ENCODE measurements at places on chromosomes 2 and 18. TPM values are rescaled to one million over a fixed set of nuclear protein-coding genes. Genes with fewer than 3 reads are reported as not detected.

Gene SCN3A
- total RNA-seq, result 0.05 TPM

Gene IL36RN
- total RNA-seq, result not detected

Gene VSNL1
- not detected for total RNA-seq

Gene PLGLB1
- 2.2 TPM for total RNA-seq

Gene COL4A4
- total RNA-seq, result 3.4 TPM

Gene ABCB11
- not detected for total RNA-seq

Gene REG3A
- total RNA-seq, result not detected

DNA sequence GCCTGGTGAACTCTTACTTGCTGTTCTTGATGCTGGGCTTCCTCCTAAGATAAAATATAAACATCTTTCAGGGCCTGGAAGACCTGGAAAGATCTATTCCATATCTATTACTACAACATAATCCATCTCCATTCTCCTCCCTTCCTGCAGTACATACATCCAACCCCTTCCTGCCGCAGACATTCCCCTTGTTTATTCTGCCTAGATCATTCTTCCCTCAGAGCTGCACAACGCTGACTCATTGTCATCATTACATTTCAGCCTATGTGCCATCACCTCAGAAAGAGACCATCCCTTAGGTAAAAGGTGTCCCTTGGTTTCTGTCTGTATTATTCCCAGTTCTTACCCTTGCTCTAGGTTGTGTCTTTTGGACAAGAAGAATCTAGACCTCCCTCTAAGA is 2.5 kb upstream of the CDH7 start:
- no peak overlapping the region for H3K4me3 ChIP-seq
- DNase-seq, result no peak
- no peaks in the 10 kb centered on the region for H3K36me3 ChIP-seq
- H3K27me3 ChIP-seq, result no peaks in the 10 kb centered on the region
- no peaks in the 10 kb centered on the region for H3K4me1 ChIP-seq

DNA sequence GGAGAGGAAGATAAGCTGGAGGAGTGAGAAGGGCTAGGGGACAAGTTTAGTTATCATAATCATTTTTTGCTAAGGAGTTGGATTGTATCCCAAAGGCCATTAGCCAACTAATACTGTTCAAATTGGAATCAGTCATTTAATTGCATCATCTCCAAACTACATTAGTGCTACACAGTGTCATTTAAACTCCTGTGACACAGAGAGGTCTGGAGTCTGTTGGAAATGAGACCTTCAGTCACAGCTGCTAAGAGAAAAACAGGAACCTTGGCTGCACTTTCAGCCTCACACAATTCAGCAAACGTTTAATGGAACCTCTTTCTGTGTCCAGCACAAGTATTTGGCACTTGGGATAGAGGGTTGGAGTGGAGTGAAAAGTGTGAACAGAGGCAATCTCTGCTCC is 175.5 kb upstream of the MGAT5 start:
- no peak overlapping the region for H3K27ac ChIP-seq
- no peaks in the 10 kb centered on the region for H3K27me3 ChIP-seq
- H3K4me3 ChIP-seq, result no peak overlapping the region
- H3K4me1 ChIP-seq, result no peaks in the 10 kb centered on the region
- no peak for DNase-seq
- no peaks in the 10 kb centered on the region for H3K36me3 ChIP-seq

GRCh38 chr2:149492923-149493322 is 94.7 kb downstream of the MMADHC start:
- no peak for DNase-seq
- no peaks in the 10 kb centered on the region for H3K4me1 ChIP-seq
- H3K27me3 ChIP-seq, result no peaks in the 10 kb centered on the region
- H3K36me3 ChIP-seq, result no peaks in the 10 kb centered on the region

DNA sequence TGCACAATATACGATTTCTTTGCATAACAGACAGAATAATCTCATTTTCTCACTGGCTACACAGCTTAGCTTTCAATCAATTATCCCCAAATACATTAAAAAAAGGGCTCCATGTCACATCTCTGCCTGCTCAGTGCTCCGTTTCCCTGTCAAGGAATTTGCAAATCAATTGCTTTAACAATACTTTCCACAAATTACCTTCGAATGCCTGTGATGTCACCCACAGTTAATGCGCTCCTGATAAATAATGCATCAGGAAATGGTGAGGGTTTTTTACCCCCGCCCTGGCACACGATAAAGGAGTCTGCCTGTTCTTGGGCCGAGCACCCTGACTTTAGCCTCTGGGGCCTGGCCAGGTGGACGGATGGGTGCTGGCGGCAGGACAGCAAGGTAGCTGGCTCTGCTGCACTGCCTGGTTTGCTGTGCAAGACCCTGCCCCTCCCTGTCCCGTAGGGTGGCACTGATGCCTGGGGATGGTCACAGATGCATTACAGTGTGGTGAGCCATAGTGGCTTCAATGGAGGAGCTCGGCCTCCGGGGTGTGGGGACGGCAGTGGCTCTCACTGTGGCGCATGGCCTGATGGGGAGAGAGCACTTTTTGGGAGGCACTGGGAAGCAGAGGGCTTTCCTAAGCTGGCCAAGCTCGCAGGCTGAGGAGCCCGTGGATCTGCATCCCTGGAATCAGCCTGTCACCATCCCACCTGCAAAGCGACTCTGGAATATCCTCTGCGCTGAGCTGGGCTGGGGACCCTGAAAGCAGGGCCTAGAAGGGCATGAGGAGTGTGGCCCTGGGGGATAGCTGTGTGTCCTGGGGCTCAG is 88.3 kb upstream of the HS6ST1 start:
- H3K27ac ChIP-seq, result no peak overlapping the region
- no peak for DNase-seq
- no peaks in the 10 kb centered on the region for H3K4me1 ChIP-seq
- H3K4me3 ChIP-seq, result no peak overlapping the region

GRCh38 chr2:169906731-169907130 is 79.5 kb downstream of the UBR3 start:
- H3K4me3 ChIP-seq, result no peak overlapping the region
- peaks cover 4% of the 10 kb centered on the region for H3K36me3 ChIP-seq
- H3K4me1 ChIP-seq, result no peaks in the 10 kb centered on the region

GRCh38 chr2:238019962-238020361 is 40.8 kb upstream of the SCLY start:
- DNase-seq, result no peak
- no peak overlapping the region for H3K4me3 ChIP-seq
- H3K27me3 ChIP-seq, result no peaks in the 10 kb centered on the region
- H3K36me3 ChIP-seq, result no peaks in the 10 kb centered on the region

- H3K4me3 ChIP-seq, result no peak overlapping the region
- no peaks in the 10 kb centered on the region for H3K4me1 ChIP-seq
- no peak overlapping the region for H3K27ac ChIP-seq
- DNase-seq, result no peak
- peaks cover 10% of the 10 kb centered on the region for H3K27me3 ChIP-seq
Measured at GRCh38 chr18:50750546-50750945, 69.3 kb downstream of the MRO start.

DNA sequence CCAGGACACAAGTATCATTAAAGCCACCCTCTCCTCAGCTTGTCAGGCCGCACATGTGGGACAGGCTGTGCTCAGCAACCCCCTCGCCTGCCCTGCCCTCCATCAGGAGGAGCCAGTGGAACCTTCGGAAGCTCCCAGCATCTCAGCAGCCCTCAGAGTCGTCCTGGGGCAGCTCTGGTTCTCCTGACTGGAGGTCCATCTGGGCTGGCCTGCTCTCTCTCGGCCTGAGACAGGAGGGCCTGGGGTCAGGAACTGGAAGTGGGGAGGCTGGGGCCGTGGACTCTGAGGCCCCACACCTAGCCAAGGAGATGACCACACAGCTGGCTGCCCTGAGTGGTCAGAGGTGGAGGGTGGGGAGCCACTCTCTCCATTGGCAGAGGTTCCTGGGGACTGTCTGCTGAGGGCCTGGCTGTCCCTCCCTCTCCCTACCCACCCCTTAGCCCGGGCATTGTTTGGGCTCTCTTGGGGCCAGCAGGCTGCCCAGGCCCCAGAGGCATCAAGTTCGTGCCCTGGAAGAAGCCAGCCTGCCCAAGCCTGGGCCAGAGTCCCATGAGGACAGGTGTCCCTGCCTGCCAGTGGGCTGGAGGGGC is 23.1 kb downstream of the ODC1 start:
- DNase-seq, result no peak
- no peaks in the 10 kb centered on the region for H3K4me1 ChIP-seq
- no peak overlapping the region for H3K27ac ChIP-seq
- H3K27me3 ChIP-seq, result no peaks in the 10 kb centered on the region
- H3K4me3 ChIP-seq, result no peak overlapping the region
- H3K36me3 ChIP-seq, result no peaks in the 10 kb centered on the region

DNA sequence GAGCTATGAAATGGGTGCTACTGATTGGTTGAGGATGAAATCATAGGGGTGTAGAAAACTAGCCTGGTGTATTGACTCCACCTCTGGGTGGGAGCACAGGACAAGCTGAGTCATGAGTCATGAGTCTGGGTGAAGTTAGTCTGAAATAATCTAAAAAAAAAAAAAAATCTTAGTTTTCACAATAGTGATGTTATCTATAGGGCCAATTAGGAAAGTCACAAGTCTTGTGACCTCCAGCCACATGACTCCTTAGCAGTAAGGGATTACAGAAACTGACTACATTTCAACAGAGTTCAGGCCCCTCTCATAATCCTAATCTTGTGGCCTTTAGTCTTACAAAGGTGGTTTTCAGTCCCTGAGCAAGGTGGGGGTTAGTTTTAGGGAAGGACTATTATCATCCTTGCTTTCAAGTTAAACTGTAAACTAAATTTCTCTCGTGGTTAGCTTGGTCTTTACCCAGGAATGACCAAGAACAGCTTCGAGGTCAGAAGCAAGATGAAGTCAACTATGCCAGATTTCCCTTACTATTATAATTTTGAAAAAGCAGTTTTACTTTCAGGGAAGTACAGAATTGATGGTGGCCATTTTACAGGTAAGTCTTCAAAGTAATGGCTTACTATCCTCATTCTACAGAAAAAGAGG is 338.0 kb upstream of the GYPC start:
- no peaks in the 10 kb centered on the region for H3K4me1 ChIP-seq
- H3K27ac ChIP-seq, result no peak overlapping the region
- H3K27me3 ChIP-seq, result no peaks in the 10 kb centered on the region
- H3K36me3 ChIP-seq, result no peaks in the 10 kb centered on the region

GRCh38 chr2:231765496-231765929 is 15.6 kb downstream of the PDE6D start:
- no peaks in the 10 kb centered on the region for H3K36me3 ChIP-seq
- H3K27me3 ChIP-seq, result no peaks in the 10 kb centered on the region
- peaks cover 28% of the 10 kb centered on the region for H3K4me1 ChIP-seq
- H3K4me3 ChIP-seq, result no peak overlapping the region
- no peak overlapping the region for H3K27ac ChIP-seq

DNA sequence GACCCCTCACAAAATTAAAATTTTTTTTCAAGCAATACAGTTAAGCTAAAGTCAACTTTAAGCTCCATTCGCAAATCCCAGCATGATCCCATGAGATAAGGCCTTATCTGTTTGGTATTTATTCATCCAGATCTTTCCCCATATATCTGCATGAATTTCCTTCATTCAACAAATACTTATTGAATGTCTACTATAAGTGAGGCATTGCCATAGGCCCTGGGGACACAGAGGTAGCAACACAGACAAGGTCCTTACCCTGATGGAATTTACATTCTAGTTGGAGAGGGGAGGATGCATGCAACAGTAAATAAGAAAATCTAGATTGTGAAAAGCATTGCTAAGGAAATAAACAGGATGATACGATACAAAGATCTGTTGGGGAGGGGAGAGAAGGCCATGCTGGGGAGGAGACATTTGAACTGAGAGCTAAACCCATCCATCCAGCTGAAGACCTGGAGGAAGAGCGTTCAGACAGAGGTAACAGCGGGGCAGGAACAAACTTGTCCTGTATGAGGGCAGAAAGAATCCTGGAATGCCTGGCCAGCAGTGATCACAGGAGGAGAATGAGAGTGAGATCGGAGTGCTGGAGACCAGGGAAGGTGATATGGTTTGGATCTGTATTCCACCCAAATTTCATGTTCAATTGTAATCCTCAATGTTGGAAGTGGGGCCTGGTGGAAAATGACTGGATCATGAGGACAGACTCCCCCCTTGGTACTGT is 71.6 kb downstream of the SDC1 start:
- no peak overlapping the region for H3K4me3 ChIP-seq
- no peak for DNase-seq
- no peaks in the 10 kb centered on the region for H3K36me3 ChIP-seq
- no peak overlapping the region for H3K27ac ChIP-seq

DNA sequence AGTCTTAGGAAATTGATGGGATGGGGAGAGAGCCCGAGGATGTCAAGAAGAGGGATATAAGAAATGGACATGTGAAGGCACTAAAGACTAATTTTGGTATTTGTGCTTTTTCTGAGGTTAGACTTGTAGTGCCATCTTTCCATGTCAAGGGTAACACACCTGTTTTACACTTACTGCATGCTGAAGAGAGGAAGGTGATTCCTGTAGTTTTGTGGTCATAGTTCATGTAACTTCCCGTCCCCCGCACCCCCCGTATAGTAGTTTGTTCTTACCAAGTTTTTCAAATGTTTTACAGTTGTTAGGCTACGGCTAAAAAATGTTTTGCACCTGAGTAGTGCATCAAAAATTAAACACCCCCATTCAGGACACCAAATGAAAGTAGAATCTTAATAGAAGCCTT is 73.8 kb downstream of the CLIP4 start:
- no peaks in the 10 kb centered on the region for H3K4me1 ChIP-seq
- H3K36me3 ChIP-seq, result 0 out of 2 replicates have a peak, but pooled peaks cover 2% of the 10 kb centered on the region
- H3K4me3 ChIP-seq, result no peak overlapping the region

GRCh38 chr2:70941701-70942100 is 6.0 kb downstream of the ATP6V1B1 start:
- H3K27me3 ChIP-seq, result no peaks in the 10 kb centered on the region
- H3K27ac ChIP-seq, result no peak overlapping the region
- no peaks in the 10 kb centered on the region for H3K4me1 ChIP-seq
- H3K36me3 ChIP-seq, result no peaks in the 10 kb centered on the region

Data from GM12878 (cell line).